ENCODE measurements at places on chromosomes 5 and 9. TPM values are rescaled to one million over a fixed set of nuclear protein-coding genes. Genes with fewer than 3 reads are reported as not detected.

DNA sequence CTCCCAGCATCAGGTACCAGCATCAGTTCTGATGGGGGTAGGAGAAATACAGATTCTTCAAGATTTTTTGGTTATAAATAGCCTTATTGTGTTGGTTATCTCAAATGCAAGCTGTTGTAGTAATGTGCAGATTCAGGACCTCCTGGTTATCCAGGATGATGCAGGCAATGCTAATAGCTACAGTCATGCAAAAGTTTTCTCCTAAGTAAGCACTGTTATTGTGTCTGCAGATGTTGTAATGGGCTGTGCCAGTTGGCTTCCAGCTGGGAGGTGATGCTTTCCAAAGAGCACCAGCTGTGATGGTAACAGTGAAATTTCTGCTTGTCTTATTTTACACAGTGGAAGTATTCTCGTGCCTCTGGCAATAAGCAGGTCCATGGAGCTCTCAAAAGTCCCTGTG lies 719.2 kb upstream of the CTNND2 start:
- no peak for DNase-seq

DNA sequence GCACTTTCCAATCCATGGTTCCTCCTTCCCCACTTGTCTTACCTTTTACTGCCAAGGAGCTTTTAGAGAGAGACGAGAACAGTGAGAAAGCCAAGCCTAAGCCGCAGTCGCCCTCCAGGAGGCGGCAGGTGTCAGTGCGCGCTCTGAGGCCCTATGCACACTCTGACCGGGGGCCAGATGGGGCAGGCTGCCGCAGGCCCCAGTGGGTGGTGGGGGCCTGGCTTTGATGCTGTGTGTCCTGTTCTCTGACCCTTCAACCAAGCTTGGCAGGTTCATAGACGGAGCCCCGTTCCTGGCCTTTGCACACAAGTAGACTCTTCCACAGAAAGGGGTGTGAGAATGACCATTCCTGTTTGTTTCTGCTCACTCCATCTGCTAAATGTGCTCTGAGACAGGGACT lies 77.3 kb downstream of the WNK2 start:
- DNase-seq, result no peak

DNA sequence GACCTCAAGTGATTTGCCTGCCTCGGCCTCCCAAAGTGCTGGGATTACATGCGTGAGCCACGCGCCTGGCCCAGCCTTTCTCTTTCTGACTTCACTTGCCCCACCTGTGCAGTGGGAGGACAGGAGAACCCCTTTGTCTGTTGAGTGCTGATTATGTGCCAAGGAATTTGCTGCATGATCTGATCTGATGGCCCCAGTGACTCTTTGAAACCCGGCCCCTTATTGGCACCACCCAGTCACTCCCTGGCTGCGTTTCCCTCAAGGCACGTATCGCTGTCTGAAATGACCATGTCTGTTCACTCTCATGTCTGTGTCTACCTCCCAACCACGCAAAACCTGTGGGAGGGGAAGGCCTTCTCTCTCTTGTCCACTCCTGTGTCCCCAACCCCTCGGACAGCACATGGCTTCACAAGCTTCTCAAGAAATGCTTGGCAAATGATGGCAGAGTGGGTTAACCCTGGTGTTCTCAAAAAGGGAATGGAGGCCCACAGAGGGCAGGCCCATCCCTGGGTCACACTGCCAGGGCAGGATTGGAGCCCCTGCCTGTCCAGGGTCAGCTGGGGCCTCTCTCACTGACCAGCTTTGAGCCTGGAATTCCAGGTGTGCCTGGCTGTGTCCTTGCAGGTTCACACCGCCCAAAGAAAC lies 21.9 kb downstream of the NEK6 start:
- no peak for DNase-seq

DNA sequence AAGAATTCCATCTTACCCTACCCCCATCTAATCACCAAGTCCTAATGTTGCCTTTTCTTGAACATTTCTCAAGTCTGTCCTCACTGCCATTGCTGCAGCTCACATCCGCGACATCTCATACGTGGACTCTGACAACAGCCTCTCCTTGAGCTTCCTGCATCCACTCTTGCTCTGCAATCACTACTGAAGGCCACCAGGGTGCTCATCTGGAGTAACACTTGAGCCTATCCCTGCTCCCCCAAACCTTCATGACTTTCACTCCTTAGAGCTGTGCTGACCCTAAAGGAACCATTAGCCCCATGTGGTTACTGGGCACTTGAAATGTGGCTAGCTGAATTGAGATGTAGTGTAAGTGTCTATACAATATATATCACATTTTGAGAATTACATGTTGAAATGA lies 46.4 kb upstream of the CTXN3 start:
- DNase-seq, result no peak

DNA sequence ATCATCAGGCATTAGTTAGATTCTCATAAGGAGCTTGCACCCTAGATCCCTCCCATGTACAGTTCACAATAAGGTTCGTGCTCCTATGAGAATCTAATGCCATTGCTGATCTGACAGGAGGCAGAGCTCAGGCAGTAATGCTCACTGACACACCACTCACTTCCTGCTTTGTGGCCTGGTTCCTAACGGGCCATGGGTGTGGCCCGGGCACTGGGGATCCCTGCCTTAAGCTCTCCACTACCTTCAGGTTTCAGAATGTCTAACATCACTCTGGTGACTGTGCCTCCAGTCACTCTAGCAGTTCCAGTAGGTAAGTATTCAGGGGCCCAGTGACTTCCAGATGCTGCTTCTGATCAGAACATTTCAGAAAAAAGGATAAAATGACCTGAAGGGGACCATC lies 152.4 kb downstream of the LRRC70 start:
- no peak for DNase-seq

DNA sequence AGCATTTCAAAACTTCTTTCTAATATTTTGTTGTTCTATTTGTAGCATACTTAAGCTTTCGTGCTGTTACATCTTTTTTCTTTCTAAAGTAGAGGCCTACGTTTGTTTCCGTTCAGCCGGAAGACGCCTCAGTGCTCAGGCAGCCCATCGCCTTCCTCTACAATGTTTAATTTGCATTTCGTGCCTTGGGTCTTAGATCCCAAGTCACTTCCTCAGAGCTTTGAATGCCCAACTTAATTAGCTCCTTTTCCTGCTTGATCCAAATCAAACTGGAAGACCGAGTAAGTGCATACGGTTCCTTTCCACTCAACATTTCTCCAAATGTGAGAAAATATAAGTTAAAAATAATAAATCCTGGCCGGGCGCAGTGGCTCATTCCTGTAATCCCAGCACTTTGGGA lies 43.2 kb downstream of the MRPL36 start:
- no peak for DNase-seq

DNA sequence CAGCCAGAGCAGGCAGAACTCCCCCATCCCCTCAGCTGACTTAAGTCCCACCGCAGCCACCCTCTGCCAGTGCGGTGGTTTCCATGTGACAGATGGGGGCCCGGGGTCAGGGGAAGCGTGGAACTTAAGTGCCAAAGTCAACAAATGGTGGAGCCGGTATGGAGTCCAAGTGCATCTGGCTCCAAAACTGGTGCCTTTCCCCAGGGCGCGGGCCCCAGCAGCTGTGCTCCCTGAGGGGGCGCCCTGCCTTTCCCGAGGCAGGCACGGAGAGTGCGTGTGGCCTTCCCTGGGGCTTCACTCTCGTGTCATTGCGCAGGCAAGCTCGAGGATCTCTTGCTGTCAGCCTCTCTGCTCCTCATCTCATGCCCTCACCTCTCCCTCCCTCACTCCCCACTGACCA lies 33.8 kb downstream of the SLC46A2 start:
- no peak for DNase-seq

DNA sequence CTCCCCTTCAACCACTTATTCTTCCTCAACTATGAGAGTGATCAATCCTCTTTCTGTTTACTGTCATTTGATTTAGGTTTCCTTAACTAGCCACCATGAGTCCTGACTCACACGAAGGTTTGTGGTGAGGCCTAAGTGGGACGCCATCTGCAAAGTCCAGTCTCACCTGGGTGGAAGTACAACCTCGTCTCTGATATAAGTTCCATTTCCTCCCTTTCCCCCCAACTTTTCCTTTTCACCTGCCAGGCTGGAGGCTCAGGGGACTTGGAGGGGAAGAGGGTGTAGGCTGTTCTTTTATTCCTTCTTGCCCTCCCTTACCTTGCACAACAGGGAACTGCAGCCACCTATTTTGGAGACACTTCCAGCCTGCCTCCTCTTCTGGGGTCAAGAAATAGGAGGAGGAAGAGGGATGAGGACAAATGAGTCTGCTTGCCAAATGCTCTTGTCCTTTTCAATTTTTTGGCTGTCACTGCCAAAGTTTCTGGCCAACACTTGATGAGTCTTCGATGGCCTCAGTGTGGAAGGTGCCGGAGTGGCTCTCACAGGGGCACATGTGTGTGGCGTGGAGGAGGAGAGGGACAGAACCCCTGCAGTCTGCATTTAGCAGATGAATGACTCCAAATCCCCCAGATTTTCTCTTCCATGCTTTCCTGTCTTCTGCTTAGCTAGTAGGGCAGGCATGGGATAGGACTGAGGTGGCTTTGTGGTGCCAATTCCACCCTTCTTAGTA lies 249.6 kb downstream of the NSG2 start:
- no peak for DNase-seq

GRCh38 chr9:37437621-37438020 lies 15.1 kb downstream of the GRHPR start:
- DNase-seq, result no peak

DNA sequence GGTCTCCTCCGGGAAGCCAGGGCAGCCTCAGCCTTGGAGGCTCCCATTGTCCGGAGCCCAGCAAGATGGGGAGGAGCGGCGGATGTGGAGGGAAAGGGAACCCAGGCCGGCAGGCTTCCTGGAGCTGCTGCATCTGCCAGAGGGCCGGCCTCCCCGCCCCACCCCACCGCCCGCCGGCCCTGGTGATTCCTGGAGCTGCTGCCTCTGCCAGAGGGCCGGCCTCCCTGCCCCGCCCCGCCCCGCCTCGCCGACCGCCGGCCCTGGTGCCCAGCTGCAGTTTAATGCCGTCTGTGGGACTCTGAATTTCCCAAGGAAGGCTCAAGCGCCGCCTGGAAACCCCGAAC lies 31.6 kb downstream of the EXD3 start:
- no peak for DNase-seq

DNA sequence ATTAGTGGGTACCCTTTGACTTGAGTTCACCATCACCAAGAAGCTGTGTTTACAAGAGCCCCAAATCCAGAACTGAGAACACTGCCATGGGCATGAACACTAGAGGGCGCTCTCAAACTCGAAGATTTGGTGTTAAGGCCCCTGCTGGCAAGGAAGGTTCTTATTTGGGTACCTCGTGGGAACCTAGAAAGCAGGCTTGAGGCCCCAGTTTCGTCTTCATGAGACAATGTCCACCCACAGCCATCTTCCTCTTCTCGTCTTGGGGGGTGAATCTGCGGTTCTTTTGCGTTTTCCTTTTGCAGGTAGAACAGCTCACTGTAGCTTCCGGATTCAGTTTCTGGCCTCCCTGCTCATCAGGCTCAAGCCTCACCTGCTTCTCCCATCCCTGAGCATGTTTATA lies 184.0 kb downstream of the SEMA5A start:
- DNase-seq, result peak; percentile 25

- no peak for DNase-seq
Measured at GRCh38 chr5:150166650-150167511, at the start of gene CDX1. TSS of gene CDX1 (plus strand) at chr5:150166778. CDS start at chr5:150166877, 99 bp downstream.

GRCh38 chr5:142626786-142627185 lies 59.1 kb downstream of the FGF1 start:
- no peak for DNase-seq

GRCh38 chr9:87097238-87097637 lies 149.9 kb upstream of the GAS1 start:
- DNase-seq, result no peak

DNA sequence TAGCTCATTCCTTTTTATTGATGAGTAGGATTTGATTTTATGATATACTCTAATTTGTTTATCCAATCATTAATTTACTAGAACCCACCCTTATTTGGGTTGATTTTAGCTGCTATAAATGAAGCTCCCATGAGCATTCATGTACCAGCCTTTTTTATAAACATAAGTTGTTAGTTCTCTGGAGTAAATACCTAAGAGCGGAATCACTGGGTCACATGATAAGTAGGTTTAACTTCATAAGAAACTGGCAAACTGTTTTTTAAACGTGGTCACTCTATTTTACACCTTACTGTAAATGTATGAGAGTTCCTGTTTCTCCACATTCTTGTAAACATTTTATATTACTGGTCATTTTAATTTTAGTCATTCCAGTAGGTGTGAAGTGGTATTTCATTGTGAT lies 364.6 kb downstream of the NPR3 start:
- DNase-seq, result no peak

DNA sequence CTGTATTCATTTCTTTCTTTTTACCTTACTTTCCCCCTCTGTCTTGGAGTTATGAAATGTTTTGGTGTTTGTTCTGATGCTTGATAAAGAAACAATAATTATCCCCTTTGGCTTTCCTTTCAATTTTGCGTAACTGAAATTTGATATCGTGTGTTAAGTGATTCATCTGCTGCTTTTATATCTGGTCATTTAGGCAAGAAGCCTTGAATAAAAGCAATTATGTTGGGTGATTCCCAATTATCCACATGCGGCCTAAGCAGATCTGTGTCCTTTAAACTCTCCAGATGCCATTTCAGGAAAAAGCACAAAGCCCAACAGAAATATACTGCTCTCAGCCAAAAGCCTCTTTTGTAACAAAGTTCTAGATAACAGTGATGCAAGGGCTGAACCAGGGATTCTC lies 92.8 kb downstream of the TAF11L14 start:
- DNase-seq, result no peak

DNA sequence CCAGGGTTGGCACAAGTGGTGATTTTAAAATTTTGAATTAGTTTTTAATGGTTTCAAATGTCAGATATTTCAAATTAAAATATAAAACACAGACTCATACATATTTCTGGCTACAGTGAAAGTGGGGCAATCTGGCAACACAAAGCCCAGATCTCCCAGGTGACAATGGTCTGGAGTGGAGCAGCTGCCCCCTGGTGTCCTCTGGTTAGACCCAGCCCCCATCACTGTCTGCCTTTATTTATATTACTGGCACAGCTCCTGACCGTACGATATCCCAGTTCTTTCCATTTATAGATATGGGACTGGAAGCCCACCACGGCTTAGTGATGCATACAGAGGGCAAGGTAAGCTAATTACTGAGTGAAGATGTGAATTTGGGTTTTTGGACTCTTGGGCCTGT lies 37.3 kb downstream of the MACIR start:
- DNase-seq, result no peak

GRCh38 chr9:105485131-105485530 lies 37.3 kb downstream of the FSD1L start:
- DNase-seq, result no peak

GRCh38 chr5:125424402-125425141 lies 678.1 kb upstream of the ZNF608 start:
- no peak for DNase-seq

The DMRT3 gene
- 1.4 TPM for total RNA-seq

The PCDHB4 gene
- not detected for total RNA-seq

The FIBCD1 gene
- total RNA-seq, result 0.29 TPM

The IL9 gene
- total RNA-seq, result not detected

The MSH3 gene
- total RNA-seq, result 8.8 TPM

The CCNO gene
- 1.8 TPM for total RNA-seq

The PCDHA13 gene
- total RNA-seq, result not detected

The AMBP gene
- total RNA-seq, result not detected

The TMEM232 gene
- 0.86 TPM for total RNA-seq

The ADRB2 gene
- 2.6 TPM for total RNA-seq

The SPEF2 gene
- total RNA-seq, result 2.3 TPM

All from epithelial cell of proximal tubule (primary cell).